Colonic mucosa (tissue), 4 donors: ENCODE measurements at places on chromosomes 16 and 17.

GRCh38 chr16:85853547-85854545 is 45.1 kb upstream of the IRF8 start:
- H3K36me3 ChIP-seq = no peaks in the 10 kb centered on the region
- DNase-seq = peak; percentile 17
- H3K27me3 ChIP-seq = no peaks in the 10 kb centered on the region

DNA sequence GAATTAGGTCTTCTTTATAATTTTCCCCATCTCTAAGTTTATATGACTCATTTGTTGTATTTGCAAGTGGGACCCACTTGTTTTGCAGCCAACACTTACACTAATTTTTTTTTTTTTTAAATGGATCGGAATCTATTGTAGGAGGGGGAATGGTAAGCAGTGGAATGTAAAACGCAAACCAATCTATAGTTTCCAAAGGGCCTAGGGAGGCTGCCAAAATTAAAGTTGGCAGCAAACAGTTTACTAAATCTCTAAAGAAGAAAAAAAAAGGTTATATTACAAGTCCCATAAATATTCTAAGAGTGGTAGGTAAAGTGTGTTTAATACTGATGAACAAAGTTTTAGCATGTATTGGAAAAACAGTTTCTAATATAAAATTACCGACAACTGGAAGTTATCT is 416.8 kb upstream of the SALL1 start:
- H3K27me3 ChIP-seq = no peaks in the 10 kb centered on the region
- DNase-seq = no peak
- H3K27ac ChIP-seq = no peak overlapping the region
- H3K36me3 ChIP-seq = no peaks in the 10 kb centered on the region

DNA sequence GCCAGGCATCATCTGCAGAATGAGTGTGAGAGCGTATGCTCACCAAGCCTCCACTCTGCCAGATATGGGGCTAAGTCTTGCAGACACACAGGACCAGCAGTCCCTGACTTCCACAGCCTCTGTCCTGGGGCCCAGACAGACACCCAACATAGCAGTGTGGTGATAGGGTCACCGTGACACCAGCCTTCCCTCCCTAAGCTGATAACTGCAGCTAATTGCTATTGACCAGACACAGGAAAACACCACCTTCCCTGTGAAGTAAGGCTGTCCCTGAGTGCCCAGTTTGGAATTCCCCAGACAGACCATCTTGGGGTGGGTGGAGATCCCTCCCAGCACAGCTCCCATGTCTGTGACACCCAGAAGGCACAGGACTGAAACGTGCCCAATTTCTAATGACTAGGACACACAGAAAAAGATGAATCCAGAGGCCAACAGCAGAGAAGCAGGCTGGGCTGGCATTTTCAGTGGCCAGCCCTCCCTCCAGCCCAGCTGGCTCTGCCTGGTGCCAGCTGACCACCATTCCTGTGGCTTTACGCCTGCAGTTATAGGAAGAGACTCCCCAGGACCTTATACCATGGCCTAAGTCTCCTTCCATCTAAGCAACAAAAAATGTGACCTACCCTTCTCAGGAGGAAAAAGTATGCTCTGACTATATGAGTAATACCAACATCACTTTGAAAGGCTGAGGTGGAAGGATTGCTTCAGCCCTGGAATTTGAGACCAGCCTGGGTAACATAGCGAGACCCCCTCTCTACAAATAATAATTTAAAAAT is 30.3 kb downstream of the ATPAF2 start:
- no peak overlapping the region for H3K27ac ChIP-seq
- H3K4me1 ChIP-seq = no peaks in the 10 kb centered on the region
- H3K36me3 ChIP-seq = no peaks in the 10 kb centered on the region
- no peak overlapping the region for H3K4me3 ChIP-seq

GRCh38 chr17:71983828-71984227 is 137.0 kb upstream of the SOX9 start:
- DNase-seq = no peak
- H3K27me3 ChIP-seq = no peaks in the 10 kb centered on the region
- no peak overlapping the region for H3K27ac ChIP-seq
- no peak overlapping the region for H3K4me3 ChIP-seq
- no peaks in the 10 kb centered on the region for H3K36me3 ChIP-seq

GRCh38 chr17:73231395-73231794 is 30.3 kb downstream of the CPSF4L start:
- DNase-seq = peak; percentile 47
- H3K27me3 ChIP-seq = no peaks in the 10 kb centered on the region
- H3K4me1 ChIP-seq = peaks cover 18% of the 10 kb centered on the region
- H3K4me3 ChIP-seq = peak overlapping the region; percentile 96
- peaks cover 10% of the 10 kb centered on the region for H3K36me3 ChIP-seq

- no peak for DNase-seq
- H3K36me3 ChIP-seq = peaks cover 52% of the 10 kb centered on the region
Measured at GRCh38 chr17:1661045-1661444, 11.4 kb upstream of the RILP start.

DNA sequence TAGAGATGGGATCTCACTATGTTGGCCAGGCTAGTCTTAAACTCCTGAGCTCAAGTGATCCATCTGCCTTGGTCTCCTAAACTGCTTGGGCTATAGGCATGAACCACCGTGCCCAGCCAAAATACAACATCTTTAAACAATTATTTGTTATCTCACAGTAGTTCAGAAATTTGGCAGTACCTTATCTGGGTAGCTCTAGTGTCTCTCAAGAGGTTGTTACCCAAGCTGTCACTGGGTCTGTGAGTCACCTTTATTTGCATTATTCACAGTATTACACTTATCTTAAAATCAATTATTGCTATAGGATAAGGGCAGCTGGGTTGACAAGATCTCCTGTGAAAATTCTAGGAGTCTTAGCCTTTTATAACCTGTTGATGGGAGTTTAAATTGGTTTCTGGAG is 64.0 kb upstream of the GAS7 start:
- no peak for DNase-seq
- H3K4me1 ChIP-seq = no peaks in the 10 kb centered on the region
- no peak overlapping the region for H3K27ac ChIP-seq
- no peaks in the 10 kb centered on the region for H3K27me3 ChIP-seq
- H3K36me3 ChIP-seq = no peaks in the 10 kb centered on the region

- no peak overlapping the region for H3K4me3 ChIP-seq
- H3K27ac ChIP-seq = peak overlapping the region; percentile 8
- peaks cover 8% of the 10 kb centered on the region for H3K36me3 ChIP-seq
Measured at GRCh38 chr17:78391843-78392242, 13.4 kb downstream of the PGS1 start.

- H3K4me3 ChIP-seq = no peak overlapping the region
- no peak overlapping the region for H3K27ac ChIP-seq
- H3K36me3 ChIP-seq = no peaks in the 10 kb centered on the region
- no peaks in the 10 kb centered on the region for H3K4me1 ChIP-seq
Measured at GRCh38 chr17:79970576-79971068, 65.0 kb downstream of the TBC1D16 start.

DNA sequence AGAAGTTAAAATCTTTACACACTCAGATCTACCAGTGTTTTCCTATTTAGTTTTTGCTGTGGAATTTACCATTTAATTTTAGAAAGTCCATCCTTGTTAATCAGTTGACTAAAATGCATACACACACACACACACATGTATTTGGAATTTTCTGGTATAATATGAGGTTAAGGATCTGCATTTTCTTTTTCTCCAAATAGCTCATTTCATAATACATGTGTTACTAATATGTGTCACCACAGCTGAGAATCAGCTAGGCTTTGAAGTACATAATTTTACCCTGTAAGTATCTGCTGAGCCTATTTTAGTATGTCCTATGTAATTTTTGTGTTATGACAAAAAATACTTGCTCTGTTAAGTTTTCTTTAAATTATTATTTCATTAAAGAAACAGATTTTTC is 143.2 kb downstream of the PHKB start:
- H3K36me3 ChIP-seq = no peaks in the 10 kb centered on the region
- H3K4me1 ChIP-seq = no peaks in the 10 kb centered on the region
- no peak for DNase-seq
- no peak overlapping the region for H3K4me3 ChIP-seq

- DNase-seq = no peak
- H3K4me3 ChIP-seq = peak overlapping the region; percentile 61
- no peaks in the 10 kb centered on the region for H3K27me3 ChIP-seq
- peaks cover 27% of the 10 kb centered on the region for H3K4me1 ChIP-seq
- H3K36me3 ChIP-seq = no peaks in the 10 kb centered on the region
Measured at GRCh38 chr17:79010304-79010646, 711 bp upstream of the CANT1 start.

DNA sequence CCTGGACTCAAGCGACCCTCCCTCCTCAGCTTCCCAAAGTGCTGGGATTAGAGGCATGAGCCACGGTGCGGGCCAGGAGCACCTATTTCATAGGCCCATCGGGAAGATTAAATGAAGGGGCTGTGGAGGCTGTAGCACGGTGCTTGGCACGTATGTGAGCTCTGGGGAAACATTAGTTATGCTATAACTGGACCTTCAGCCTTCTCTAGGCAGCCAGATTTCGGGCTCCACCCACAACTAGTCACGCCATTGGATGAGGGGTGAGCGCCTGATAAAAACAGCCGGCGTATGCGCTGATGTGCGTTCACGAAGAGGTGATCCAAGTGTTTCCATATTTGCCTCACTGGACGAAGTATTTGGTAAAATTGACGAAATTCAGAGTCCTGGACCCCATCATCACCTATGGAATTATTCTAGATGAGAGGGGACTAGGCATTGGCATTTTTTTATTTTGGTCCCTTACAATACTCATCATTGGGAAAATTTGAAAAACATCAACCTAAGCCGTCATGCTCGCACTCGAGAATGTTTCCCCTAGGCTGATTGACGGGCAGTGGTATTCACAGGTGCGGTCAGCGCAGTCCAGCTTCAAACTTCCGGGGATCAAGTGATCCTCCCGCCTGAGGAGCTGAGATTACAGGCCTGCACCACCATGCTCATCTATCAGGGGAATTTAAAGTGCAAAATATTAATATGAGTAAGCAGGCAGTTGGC is 1.8 kb upstream of the ANKRD11 start:
- peaks cover 14% of the 10 kb centered on the region for H3K4me1 ChIP-seq
- no peaks in the 10 kb centered on the region for H3K36me3 ChIP-seq
- no peak for DNase-seq
- H3K4me3 ChIP-seq = peak overlapping the region; percentile 95
- H3K27ac ChIP-seq = no peak overlapping the region

DNA sequence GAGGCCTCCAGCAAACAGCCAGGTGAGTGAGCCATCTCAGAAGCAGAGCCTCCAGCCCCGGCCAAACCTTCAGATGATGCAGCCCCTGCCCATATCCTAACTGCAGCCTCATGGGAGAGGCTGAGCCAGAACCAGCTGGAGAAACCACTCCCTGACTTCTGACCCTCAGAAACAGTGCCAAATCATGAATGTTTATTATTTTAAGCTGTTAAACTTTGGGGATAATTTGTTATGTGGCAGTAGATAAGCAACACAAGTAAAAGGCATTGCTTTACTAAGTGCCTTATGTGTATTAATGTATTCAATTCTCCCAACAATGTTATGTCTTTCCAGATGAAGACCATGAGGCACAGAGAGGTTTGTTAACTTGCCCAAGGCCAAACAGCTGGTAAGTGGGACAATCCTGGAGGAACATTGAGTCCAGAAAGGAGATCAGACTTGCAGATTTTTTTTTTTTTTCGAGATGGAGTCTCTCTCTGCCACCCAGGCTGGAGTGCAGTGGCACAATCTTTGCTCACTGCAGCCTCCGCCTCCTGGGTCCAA is 59.6 kb downstream of the SOCS1 start:
- H3K36me3 ChIP-seq = no peaks in the 10 kb centered on the region
- peaks cover 3% of the 10 kb centered on the region for H3K4me1 ChIP-seq
- DNase-seq = no peak

DNA sequence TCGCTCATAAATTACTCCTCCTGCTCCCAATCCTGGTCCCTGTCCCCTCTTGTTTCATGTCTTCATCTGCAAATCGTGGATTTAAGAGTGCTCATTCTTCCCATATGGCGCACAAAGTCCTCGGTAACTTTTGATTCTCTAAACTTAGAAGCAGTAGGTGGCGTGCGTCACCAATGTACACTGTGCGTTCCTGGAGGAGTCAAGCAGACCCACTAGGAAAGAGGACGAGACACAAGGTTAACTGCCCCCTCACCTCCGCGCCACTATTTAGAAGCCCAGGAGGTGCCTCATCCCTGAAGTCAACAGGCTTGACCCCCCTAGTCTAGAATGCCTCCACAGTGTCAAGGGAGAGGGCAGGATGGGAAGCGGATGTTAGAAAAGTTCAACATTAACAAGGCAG is 2.9 kb downstream of the SLC13A5 start:
- H3K27me3 ChIP-seq = peaks cover 18% of the 10 kb centered on the region
- H3K4me3 ChIP-seq = no peak overlapping the region
- DNase-seq = no peak
- H3K27ac ChIP-seq = no peak overlapping the region
- H3K4me1 ChIP-seq = no peaks in the 10 kb centered on the region
- no peaks in the 10 kb centered on the region for H3K36me3 ChIP-seq

- no peak overlapping the region for H3K4me3 ChIP-seq
- DNase-seq = no peak
- peak overlapping the region; percentile 78 for H3K27ac ChIP-seq
- H3K27me3 ChIP-seq = no peaks in the 10 kb centered on the region
Measured at GRCh38 chr17:59366040-59366757, 34.7 kb downstream of the YPEL2 start.

DNA sequence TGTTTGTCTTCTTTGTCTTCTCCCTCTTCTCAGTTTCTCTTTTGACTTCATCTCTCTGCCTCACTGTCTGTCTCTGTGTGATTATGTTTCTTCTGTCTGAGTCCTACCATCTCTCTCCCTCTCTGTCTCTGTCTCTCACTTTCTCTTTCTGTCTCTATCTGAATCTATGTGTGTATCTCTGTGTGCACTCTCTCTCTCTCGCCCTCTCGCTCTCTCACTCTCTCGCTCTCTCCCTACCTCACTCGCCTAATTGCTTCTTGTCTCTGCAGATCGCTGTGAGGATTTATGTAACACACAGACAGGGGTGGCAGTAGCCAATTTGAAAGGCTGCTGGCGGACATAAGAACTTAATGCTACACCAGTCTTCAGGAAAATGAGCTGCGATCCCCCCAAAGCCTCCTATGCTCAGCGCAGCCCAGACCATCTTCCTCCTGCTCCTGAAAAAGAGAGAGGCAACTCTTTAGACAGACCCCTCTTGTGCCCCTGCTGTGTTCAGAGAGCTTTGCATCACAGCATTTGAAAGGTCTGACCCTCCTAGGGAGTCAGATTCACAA is 140.9 kb downstream of the CCT6B start:
- H3K4me1 ChIP-seq = no peaks in the 10 kb centered on the region
- H3K36me3 ChIP-seq = no peaks in the 10 kb centered on the region
- no peak for DNase-seq
- no peaks in the 10 kb centered on the region for H3K27me3 ChIP-seq
- no peak overlapping the region for H3K27ac ChIP-seq
- no peak overlapping the region for H3K4me3 ChIP-seq

DNA sequence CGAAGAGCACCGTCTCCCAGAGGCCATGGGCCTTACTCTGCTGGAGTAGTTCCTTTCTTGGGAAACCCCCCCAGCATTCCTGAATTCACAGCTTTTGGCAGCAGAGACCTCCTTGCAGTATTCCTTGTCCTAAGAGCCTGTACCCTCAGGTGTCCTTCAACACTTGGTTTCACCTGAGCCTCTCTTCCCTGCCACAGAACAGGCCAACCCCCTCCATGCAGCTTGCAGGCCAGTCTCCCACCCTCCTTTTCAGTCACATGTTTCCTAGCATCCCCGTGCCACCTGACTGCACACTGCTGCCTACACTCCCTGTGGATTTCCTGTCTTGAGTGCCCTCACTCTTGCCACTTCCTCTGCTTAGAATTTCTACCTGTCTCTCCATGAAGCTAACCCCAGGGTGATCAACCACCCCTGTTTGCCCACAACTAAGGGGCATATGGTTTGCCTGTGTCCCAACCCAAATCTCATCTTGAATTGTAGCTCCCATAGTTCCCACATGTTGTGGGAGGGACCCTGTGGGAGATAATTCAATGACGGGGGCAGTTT is 65.5 kb downstream of the DYNLRB2 start:
- no peak for DNase-seq
- H3K27me3 ChIP-seq = no peaks in the 10 kb centered on the region
- H3K36me3 ChIP-seq = no peaks in the 10 kb centered on the region
- no peak overlapping the region for H3K27ac ChIP-seq
- H3K4me1 ChIP-seq = no peaks in the 10 kb centered on the region
- no peak overlapping the region for H3K4me3 ChIP-seq
